DMS79 (cell line): ENCODE measurements at places on chromosomes 2 and 18.

GRCh38 chr2:41878056-41878455, 169.8 kb upstream of the PKDCC start:
- no peak for DNase-seq

DNA sequence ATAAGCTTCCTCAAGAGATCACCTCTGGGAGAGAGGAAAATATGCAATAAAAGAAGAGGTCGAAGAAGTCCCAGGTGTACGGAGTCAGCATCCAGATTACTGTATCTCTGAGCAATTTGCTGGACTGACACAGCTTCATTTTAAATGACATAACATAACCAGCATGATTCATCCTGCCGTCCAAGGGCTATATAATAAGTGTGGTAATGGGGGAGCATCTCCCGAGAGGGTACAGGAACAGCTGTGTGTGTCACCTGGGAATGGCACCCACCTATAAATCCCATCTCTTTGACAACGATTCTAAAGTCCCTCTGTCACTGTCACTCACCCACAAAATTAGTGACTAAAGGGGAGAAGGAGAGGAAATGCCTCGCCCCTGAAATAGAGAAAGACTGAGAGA, 19.3 kb upstream of the FZD7 start:
- no peak for DNase-seq

DNA sequence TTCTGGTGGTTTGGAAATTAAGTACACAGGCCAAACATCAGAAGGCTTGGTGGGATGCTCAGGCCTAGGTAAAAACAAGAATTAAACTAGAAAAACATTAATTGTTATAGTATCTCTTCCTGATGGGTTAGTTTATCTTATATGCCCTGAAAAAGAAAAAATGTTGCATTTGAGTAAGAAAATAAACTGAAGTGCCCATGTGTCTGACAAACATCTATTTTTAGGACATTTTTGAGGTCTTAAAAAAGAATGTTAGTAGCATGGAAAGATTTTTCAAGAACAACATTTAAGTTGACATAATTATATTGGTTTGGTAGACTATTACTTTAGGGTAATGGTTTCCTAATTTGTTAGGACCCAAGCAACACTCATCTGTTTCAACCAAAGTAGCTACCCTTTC, 140.1 kb upstream of the RND3 start:
- no peak for DNase-seq

GRCh38 chr18:14767474-14767873, 19.5 kb downstream of the ANKRD30B start:
- no peak for DNase-seq

DNA sequence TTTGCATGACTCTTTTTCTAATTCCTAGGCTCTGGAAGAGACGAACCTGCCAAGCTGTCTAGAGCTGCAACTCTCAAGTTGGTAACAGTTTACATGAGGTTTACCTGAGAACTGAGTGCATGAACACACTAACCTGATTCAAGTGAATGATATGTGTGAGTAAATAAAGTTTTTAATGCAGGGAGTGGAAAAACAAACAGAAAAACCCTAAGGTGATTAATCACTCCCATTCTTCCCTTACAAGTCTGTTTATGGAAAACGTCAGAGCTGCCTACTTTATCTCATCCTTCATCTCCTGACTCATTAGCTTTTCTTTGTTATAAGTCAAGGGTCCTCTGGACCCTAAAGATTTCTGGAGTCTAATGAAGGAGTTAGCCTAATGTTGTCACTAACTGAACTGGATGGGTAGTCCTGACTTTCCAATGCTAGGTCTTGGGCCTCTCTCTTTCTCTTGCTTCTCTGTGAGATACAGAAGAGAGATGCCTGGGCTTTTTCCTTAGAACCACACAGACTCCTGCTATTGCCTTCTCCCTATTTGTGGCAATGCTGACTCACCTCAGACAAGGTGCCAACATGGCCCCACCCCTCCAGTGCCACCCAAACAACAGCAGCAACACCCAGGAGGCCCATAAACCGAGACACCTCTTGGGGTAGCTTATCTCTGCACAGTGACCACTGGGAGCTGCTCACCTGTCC, 952.4 kb downstream of the EPHA4 start:
- DNase-seq: peak; percentile 29

DNA sequence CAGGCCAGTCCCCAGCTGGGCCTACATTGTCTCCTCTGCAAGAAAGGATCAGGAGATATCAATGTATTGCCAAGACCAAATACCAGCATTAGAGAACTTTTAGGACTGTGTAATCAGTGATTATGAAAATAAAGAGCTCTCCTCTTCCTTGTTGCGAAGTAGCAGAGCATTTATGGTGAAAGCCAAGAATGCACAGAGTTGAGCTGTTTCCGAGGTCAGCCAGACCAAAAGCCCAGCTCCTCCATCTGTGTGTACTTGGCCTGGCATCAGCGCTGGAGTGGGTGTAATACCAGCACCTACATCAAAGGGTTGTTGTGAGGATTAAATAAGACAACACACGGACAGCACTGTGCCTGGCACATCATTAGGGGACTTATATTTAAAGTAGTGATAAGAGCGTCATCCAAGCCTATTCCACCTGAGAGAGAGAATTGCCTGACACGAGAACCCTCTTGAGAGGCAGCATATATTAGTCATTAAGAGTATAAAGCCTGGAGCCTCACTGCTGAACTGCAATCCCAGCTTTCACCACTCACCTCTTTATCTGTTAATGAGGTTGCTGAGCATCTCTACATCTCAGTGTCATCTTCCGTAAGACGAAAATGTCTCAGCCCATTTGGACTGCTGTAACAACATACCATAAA, 7.4 kb upstream of the SLC16A14 start:
- DNase-seq: no peak

DNA sequence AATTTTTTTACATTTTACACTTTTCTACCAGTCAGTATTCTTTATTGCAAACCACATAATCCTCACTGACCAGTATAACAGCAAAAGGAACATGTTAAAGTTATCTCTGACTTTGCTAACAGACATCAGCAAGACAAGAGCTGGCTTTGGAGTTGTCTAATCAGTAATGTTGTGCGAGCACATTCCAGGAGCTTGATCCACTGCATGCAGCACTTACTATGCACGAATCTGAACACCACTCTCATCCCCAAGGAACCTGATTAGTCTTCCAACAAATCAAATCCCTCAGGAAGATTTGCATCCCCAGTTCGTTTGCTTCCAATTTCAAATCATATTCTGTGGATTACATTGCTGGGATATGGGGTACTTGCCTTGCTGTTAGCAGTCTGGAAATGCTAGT, 269.3 kb upstream of the EPC2 start:
- no peak for DNase-seq

DNA sequence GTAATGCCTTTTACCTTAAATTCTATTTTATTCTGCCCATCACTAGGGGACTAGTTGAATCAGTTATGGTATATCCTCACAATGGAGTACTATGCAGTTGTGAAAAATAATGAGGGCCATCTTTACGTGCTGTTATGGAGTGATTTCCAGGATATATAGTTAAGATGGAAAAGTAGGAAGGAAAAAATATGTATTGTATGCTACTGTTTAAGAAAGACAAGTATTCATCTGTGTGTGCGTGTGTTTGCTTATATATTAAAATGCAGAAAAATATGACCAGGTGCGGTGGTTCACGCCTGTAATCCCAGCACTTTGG, 32.5 kb upstream of the MRPL33 start:
- no peak for DNase-seq

- no peak for DNase-seq
Measured at GRCh38 chr2:113741091-113741490, 15.4 kb downstream of the SLC35F5 start.

DNA sequence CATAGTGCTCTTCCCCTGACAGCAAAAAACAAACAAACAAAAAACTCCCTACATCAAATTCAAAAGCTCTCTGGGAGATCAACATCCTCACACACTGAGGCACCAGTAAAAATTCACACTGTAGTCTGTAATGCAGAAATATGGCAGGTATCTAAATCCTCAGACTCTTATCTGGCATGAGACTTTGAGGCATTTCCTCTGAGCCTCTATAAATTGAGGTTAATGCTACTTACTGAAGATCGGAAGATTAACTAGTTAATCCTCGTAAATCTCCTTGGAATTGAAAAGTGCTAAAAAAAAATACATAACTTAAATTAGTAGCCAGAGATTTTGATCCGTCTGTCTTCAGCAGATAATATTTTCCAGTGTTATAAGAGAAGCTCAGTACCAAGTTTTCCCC, 65.0 kb downstream of the AP1S3 start:
- no peak for DNase-seq

DNA sequence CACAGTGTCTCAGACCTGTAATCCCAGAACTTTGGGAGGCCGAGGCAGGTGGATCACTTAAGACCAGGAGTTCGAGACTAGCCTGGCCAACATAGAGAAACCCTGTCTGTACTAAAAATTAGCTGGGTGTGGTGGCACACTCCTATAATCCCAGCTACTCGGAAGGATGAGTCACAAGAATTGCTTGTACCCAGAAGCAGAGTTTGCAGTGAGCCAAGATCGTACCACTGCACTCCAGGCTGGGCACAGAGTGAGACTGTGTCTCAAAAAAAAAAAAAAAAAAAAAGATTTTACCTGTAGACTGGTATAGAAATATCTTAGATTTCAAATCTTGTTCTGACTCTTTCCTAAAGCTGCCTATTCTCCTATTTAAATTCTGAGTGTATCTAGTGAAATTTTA, 7.2 kb upstream of the KLHL29 start:
- DNase-seq: no peak

DNA sequence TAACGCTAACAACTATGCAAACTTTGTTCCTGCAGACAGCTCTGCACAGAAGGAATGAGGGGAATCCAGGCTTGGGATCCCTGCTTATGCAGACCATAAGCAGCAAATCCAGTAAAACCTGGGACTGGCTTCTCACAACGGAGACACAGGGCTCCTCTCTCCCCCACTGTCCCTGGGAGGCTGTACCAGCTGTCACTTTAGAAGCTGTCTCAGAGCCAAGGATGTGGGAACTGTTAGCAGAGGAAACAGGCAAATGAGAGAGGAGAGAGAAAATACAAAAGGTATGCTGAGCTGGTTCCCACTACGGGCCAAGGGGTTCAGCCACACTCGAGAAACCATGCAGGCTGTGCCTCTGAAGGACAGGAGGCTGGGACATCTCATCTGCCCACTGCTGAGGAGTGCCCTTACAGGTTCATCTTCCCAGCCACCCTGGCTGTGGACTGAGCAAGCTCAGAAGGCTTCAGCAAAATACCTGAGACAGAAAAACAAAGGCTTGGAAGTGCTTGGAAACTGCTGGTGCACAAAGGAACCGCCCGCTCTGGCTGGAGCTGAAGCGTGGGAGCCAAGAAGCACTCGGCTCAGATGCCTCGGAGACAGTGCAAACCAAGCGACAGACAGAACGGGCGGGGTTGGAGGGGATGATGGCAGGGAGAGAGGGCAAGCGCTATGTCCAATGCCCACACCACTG, 72.5 kb downstream of the FAM210A start:
- peak; percentile 78 for DNase-seq

- no peak for DNase-seq
Measured at GRCh38 chr2:230680463-230681170, 32.0 kb upstream of the CAB39 start.

DNA sequence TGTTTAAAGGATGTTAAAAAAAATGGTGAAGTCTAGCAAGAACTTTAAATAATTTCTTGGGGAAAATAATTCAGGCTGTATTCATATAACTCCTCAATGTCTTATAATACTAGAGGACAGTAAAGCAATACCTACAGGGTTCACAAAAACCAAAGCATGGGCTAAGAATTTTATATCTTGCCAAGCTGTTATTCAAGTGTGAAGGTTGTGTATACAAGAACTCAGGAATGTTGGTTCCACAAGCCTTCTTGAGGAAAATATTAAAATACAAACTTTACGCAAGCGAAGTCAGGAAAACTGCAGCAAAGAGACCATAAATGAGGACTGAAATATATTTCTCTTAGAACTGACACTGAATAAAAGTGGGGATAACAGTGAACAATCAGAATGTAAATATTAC, 76.1 kb upstream of the DNAJC10 start:
- DNase-seq: no peak

DNA sequence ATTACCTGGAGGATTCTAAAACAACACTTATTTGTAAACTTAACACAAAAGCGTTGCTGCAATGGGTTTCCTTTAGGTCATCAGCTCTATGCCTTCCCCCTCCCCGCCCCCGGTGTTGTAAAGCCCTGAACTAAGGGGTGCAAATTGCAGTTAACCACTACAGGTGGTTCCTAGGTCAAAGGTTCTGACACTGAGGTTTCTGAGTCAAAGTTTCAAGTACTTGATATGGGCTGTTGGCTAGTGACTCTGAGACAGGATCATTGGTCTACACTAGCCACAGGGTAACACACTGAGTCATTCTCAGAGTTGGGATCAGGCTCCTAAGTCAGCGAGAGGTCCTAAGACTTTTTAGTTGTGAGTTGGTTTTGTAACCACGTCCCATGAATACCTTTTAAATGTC, 15.4 kb downstream of the IL1B start:
- no peak for DNase-seq

DNA sequence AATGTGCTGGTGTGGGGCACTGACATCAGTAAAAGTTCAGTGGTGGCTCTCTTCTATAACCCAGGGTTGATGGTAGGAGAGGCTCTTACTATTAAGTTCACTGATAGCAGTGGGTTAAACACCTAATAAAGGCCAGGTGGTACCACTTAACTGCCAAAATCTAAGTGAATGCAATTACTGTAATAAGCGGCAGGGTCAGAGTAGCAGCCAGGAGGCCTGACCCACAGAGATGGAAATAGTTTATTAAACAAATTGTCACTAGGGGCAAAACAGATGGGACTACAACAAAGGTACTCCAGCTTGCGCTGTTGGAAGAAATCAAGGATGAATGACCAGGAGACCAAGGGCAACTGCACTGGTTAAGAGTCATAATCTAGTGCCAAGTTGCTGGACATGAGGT, 26.6 kb downstream of the ZSWIM2 start:
- no peak for DNase-seq
